ENCODE measurements at places on chromosomes 2 and 18. TPM values are rescaled to one million over a fixed set of nuclear protein-coding genes. Genes with fewer than 3 reads are reported as not detected.

DNA sequence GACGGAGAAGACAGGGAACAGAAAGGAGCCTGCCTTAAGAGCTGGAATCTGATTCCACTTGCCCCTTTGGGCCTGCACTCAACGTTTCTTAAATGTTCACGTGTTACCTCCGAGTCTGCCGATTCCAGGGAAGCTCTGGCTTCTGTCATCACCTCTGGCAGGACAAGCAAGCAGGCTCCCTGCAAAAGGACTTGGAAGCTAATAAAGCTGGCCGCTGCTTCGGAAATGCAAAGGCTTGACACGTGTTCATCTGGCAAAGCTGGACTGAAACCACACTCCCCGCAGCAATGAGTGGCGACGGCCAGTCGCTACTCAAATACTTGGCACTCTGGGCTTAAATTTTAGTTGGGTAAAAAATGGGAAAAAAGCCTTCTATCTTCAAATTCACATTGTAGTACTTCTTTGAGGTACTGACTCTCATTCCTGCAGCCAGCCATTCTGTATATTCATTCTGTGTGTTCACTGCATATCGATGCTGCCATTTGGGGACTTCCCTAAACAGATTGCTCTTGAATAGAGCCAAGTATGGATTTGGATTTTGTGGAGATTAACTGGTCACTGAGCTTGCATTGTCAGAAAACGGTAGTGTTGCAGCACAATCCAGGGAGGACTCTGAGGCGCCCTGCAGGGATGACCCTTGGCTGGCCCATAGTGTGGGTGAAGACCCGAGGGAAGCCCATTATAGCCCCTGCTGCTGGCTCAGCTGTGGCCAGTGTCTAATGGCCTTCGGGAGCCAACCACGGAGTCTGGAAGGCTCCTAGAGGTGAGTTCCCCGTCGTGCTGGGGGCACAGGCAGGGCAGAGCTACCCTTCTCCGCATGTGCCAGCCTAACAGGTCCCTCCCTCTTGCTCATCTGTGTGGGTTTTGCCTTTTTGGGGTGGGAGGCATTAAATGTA lies 231.5 kb downstream of the PRKCE start:
- peak; percentile 76 for DNase-seq

DUSP2 gene
- total RNA-seq, result 4.9 TPM

GRCh38 chr2:223488814-223489213 lies 113.3 kb downstream of the SCG2 start:
- DNase-seq, result no peak

GRCh38 chr2:109231996-109232705 lies 103.1 kb downstream of the SH3RF3 start:
- no peak for DNase-seq

DNA sequence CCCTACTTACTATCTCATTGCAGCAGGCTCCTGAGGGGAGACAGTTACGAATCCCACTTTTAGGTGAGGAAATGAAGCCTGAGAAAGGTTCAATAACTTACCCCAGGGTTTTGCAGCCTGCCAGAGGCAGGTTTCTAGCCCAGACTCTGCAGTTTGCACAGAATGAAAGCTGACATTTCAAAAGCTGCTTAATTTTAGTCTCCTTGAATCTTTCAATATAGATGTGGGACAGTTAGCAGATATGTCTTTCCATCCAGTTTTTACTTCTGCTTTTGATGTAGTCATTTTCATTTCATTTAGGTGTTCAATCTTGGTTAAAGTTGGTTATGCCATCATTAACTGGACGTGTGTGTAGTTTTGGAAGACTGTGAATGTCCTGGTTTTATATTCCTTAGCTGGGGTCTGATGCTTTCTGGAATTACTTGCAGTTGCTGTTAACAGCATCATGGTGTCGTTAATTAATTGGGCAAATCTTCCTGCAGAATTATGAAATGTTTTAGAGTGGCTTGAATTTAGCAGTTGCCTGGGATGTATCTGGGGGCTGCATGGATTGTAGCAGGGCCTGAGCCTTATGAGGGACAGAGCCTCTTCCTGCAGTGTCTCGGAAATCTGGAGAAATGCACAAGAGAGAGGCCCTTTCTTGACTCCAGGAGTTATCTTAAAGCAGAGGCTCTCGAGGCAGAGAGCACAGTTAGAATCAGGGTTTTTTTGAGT lies 100.8 kb downstream of the ZNF532 start:
- DNase-seq, result no peak

DNA sequence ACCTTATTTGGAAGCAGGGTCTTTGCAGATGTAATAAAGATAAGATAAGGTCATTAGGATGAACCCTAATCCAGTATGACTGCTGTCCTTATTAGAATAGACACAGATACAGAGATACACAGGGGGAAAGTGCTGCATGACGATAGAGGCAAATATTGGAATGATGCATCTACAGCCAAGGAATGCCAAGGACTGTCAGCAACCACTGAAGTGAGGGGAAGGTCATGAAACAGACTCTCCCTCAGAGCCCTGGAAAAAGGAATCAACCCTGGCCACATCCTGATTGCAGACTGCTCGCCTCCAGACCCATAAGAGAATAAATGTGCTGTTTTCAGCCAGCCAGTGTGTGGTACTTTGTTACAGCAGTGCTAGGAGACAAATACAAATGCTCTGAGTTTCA lies 14.8 kb downstream of the TMEM237 start:
- no peak for DNase-seq

- no peak for DNase-seq
Observed at GRCh38 chr2:12678186-12678585, 38.5 kb upstream of the TRIB2 start.

ALPP gene
- total RNA-seq, result not detected

- no peak for DNase-seq
Observed at GRCh38 chr18:10793730-10794370, 268.0 kb downstream of the NAPG start.

- peak; percentile 60 for DNase-seq
Observed at GRCh38 chr2:219272995-219273394, 6.2 kb upstream of the DNAJB2 start.

HOXD4 gene
- total RNA-seq, result not detected

DNA sequence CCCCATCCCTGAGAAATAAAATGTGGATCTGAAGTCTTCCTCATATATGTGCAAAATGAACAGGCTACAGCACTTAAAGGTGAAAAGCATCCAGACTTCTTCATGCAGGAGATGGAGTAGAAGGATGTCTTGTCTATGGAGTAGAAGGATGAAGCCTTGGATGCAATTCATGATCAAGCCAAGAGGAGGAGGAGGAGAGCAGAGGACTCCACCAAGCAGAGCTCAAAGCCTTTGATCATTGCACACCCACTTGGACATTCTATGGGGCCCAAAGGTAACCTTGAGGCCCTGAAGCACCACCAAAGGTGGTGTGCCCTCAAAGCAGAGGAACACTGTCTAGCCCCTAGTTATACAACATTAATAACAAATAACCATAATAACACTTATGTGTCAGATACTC lies 17.3 kb downstream of the ACMSD start:
- DNase-seq, result no peak

DES gene
- 22.6 TPM for total RNA-seq

DNA sequence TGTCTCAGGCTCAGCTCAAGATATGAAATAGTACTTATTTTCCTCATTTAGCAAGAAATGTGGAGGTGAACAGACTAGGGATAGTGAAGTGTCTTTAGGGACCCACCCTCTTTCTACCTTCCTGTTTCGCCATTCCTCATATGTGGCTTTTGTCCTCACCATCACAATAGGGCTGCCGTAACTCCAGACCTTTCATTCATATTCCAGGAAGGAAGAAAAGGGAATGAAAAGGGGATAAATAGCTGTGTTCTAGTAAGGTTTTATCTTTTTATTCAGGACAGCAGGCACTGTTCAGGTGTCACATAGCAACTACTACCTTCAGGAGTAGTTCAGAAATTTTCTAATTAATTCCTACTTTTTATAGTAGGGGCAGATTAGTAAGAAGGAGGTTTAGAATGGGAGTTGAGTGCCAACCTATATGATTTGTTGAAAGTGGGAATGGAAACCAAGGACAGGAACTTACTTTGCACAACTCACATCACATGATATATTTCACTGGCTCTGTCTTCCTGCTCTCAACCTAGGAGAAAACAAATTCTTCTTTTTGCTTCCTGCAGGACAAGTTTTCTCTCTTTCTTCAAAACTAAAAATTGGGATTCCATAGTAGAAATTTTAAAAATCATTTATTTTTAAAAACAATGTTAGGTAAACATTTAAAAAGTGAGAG lies 36.0 kb upstream of the HDAC4 start:
- DNase-seq, result no peak

SLC5A7 gene
- total RNA-seq, result not detected

DNA sequence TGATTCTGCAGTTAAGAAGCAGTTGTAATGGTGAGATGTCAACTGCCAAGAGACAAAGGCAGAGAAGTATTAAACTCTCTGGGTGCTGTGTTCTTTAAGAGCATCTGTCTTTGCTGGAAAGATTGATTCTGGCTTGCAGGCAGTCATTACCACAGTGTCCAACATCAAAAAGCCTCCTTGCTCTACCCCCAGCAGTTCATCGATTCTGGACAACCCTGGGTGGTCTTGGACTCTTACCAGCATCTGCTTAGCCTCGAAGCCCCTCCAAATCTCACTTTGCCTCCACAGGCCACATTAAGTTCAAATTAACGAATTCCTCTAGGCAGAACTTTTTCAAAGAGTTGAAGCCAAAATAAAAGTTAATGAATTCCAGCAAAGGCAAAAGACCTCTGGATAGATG lies 1061.4 kb downstream of the TSN start:
- no peak for DNase-seq

VIL1 gene
- not detected for total RNA-seq

DNA sequence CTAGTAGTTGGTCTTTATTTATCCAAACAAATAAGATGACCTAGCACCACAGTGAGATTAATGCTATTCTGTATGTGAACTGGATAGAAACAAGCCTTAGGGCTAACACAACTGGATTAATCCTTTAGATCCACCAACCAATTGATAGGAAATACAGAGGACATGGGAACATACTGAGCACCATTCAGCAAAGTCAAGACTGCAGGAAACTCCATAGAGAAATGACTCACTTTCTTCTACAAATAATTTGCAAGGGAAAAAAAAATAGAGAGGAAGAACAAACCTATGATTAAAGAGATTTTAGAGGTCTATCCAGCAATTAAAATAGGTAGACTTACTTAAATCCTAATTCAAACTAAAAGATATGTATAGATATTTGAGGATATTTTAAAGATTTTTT lies 23.9 kb downstream of the WDFY1 start:
- DNase-seq, result no peak

DNA sequence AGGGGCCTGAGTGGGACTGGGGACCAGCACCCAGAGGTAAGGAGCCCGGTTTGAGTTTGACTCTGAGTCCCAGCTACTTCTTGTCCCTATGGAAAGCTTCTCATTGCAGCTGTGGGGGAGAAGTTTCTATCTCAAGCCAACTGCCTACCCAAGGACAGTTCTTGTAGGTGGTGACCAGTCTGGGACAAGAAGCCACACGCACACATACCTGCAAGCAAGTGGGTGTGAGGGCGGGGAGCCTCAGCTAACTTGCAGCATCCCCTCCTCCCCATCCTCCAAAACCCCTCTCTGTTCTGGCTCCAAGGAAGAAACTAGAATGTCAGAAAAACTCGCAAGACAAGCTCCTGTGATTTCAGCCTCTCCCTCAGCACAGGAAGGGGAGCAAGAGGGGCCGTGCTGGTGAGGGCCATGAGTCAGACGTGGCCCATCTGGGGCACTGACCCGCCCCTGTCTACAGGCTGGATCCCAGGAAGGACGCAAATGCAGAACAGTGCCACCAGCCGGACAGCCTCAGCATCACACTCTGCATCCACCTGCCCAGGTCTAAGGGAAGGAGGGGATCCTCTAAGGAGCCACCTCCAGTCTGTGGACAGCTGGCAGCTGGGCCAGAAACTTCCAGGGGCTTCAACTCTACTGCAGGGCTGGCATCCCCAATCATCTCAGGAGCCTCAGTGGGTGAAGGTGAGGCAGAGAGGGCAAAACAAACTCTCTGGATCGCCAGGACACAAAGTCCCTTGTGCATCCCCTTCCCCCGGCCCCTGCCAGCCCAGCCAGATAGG lies 103.4 kb downstream of the TNS1 start:
- DNase-seq, result peak; percentile 15

GRCh38 chr18:12031846-12032245 lies 50.5 kb downstream of the IMPA2 start:
- DNase-seq, result peak; percentile 51

Measured in MG63 (cell line).